ENCODE measurements at places on chromosomes 2 and 18.

DNA sequence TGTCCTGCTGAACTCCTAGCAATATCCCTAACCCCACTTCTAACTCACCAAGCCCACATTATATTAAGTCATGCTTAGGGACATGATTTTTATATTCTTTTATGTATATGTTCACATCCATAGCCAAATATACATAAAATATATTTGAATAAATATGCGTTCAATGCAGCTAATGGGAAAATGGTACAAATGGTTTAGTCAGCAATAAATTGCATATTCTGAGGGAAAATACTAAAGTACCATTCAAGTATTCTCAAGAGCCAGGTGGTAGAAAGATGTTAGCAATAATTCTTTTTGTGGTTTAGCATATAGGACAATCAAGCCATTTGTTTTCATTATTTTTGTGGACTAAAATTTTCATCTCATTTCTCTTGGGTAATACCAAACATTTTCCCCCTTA, 306.0 kb downstream of the TDRD15 start:
- no peak for DNase-seq

DNA sequence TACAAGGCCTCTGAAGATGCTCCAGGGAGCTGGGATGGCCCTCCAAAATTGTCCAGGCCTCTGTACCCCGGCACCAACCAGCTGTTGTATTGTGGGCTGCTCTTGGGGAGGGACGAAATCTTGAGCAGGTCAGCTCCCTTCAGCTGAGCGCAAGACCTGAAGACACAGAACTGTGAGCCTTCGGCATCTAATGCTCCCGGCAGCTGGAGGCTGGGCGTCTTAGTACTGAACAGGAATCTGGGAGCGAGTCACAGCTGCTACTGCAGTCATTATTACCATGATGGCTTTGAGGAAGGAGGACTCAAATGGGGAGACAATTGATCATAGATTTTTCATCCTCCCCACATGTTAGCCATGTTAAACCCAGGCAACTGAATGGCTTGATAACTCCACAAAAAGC, 83.0 kb upstream of the LTBP1 start:
- no peak for DNase-seq

DNA sequence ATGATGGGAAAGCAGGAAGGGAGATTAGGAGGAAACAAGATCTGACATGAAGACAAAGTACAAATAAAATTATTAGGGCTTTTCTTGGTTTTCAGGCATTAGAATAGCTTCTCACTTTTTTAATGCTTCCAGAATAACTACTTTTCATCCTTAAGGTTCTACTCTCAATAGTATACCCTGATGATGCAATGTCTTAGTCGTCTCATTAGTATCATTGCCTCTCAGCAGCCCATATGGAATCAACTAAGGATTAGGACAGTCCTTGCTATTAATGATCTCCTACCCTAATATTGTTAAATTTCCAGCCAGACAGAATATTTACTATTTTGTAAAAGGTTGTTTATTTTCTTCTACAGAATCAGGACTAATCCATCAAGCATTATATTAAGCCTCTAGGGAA, 55.9 kb downstream of the RELCH start:
- DNase-seq = no peak

DNA sequence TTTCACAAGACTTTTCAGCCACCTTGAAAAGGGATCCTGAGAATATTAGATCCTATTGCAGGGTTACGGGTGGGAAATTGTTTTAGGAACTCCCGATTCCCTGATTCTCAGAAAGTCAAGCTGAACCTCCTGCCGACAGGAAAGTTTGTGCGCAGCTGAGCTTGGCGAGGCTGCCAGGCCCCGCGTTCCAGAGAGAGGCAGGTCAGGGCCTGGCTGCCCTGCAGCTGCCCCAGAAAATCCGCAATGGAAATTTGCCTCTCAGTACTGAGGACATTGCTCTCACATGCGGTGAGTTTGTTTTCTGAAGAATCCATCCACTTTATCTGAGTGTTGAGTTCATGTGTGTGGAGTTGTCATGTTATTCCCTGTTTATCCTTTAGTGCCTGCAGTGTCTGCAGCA, 144.2 kb downstream of the RTP5 start:
- no peak for DNase-seq

DNA sequence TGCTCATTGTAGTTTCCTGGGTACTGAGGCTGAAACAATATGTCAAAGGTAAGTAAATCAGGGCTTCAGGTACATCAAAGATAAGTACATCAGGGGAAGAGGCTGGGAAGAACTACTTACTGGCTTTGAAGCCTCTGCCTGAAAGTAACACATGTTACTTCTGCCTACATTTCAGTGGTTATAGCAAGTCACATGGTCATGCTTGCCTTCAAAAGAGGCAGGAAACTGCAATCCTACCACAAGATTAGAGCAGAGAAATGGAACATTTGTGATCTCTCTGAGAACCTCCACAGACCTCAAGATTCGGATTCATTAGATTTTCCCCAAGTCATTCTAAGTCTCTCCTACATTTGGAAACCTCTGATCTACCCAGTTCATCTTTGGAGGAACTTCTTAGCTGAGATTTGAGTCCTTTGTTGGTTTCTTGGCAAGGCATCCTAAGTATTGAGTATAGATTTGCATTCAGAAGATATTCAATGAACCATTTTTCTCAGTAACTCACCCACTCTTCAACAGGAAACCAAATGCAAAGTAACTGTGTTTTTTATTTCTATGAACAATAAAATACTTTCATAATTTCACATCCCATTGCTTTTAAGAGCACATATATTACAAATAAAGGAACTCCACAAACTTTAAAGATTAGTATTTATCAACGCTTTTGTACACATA, 48.5 kb upstream of the CCDC195 start:
- no peak for DNase-seq

- DNase-seq = peak; percentile 35
These were observed 166.4 kb downstream of the PDE11A start for GRCh38 chr2:177906041-177906718.

DNA sequence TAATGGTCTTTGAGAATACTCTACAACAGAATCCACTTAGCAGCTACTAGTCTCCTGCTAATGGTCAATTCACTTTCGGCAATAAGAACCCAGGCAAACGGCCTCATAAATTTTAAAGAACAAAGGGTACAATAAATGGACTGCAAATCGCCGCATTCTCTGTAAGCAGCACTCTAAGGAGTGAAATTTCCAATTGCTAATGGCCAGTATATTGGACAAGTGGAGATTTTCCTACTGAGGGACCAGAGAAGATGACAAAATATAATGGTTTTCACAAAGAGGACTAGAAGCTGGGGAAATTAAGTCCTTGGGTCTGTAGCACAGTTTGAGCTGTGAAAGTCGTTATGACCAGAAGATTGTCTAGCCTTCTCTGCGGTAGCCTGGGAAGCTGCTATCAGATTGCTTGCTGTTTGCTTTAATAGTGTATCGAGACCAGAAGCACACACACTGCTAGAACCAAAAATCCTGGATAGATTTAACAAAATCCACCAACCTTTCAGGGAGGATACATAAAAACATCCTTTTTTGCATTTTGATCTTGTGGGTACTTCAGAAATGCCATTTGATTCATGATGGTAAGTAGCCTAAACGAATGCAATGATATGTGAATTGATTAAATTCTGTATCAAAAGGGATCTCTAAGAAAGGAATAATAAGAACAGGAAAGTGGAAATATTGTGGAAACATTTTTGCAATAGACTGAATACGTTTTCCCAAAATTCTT, 53.6 kb upstream of the ATP8B1 start:
- no peak for DNase-seq

DNA sequence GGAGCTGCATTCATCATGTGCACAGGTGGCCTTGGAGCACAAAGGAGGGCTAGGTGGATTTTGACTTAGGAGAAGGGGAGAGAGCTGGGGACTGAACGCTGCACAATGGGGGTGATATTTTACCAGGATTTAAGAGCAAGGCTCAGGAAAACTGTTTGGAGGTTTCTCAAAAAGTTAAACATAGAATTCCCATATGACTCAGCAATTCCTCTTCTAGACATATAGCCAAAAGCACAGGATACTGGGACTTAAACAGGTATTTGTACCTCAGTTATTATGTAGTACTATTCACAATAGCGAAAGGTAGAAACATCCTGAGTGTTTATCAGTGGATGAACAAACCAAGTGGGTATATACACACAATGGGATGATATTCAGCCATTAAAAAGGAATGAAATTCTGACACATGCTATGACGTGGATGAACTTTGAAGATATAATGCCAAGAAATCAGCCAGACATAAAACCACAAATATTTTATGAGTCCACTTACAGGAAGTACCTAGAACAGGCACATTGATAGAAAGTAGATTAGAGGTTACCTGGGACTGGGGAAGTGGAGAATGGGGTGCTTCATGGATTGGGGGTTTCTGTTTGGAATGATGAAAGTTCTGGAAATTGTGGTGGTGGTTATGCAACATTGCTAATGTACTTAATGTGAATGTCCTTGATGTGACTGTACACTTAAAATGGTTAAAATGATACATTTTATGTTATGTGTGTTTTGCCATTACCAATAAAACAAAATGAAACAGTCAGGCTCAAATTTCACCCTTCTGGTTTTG, 216.9 kb downstream of the HAUS1 start:
- DNase-seq = no peak

Data from stimulated activated CD8-positive, alpha-beta memory T cell treated with anti-CD3 and anti-CD28 coated beads, Interleukin-15, amount 100 ng/mL, for 24 hours (primary cell).